ENCODE measurements at places on chromosomes 6 and 20.

DNA sequence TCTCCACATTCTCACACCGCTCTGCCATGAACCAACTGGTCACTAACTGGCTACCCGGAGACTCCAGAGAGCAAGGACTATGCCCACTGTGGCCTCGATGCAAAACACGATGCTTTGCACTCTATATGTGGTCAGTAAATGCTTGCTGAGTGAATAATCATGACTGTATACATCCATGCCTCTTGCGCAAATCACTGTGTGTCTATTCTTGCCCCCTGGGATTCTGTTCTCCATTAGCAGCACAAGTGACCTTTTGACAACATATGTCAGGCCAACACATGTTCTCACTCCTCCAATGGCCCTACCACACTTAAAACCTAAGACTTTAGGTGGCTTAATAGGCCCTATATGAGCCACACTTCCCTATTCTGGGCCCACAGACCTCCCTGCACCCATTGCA, 16.9 kb downstream of the KIF16B start:
- DNase-seq, result no peak

DNA sequence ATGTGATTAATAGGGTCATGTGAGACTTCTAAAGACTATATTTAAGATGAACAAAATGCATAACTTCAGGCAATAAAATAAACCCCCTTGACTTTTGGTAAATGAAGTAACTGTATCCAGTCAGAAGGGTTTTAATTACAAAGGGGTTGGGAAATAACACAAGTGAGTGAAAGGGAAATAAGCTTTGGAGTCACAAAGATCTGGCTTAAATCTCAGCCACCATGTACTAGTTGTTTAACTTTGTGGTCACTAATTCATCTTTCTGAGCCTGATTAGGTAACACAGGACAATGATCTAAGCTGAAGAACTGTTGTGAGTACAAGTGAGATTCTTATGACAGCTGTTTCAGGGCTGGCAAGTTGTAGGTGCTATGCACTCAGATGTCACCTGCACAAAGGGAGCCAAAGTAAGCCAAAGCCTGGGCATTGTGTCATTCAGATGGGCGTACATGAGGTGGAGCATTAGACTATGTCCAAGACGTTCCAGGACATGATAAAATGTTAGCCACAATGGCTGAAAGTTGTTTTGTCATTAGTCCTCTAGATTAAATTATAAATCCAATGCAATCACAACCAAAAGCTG, 13.8 kb downstream of the TOMM34 start:
- DNase-seq, result no peak

DNA sequence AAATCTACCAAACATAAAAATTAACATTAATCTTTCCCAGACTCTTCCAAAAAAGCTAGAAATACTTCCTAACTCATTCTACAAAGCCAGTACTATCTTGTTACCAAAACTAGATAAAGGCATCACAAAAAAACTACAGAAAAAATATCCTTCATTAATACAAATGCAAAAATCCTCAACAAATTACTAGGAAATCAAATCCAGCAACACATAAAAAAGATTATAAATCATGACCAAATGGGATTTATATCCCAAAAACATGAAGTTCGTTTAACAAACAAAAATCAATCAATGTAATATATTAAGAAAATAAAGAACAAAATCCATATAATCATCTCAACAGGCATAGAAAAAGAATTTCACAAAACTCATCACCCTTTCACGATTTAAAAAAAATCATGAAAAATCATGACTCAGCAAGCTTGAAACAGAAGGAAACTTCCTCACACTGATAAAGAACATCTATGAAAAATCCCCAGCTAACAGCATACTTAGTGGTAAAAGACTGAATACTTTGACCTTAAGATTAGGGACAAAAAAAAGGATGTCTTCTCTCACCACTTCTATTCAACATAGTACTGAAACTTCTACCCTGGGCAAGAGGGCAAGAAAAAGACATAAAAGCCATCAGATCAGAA, 43.2 kb downstream of the RANBP9 start:
- DNase-seq, result no peak

DNA sequence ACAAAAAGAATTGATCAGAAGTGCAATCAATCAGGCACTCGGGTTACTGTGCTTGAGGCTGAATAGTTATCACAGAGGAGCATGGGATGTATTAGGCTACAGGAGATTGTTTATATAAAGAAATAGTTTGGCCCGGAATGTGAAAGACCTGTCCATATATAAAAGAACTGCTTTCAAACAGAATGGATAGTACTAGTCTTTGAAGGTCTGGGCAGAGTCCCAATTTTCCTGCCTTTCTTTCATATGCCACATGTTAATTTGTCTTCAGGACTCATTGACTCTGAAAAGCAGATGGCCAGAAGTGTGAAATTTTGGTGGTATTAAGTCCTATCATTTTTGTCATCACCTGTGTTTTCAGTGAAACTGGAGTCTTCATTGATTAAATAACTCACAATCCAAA, 314.5 kb downstream of the EYA4 start:
- no peak for DNase-seq

DNA sequence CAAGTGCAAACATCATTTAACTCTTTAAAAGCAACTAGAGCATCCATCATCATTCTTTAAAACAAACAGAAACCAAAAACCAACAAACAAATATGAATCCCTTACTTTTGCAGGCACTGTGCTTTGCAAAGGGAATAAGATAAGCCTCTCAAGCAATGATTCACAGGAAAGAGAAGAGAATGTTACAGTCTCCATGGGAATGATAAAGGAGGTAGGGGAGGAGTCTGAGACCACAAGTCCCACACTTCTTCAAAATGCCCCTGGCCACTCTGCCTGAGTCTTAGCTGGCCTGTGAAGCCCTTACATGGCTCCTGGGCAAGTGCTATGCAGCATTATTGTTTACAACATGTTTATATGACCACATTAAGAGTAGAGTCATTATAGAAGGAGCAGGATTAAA, 257.7 kb upstream of the MARCKS start:
- DNase-seq, result no peak

- no peak for DNase-seq
Observed at GRCh38 chr6:31851485-31851832, 11.2 kb downstream of the NEU1 start.

GRCh38 chr20:60244373-60245146, 286.3 kb downstream of the CDH26 start:
- DNase-seq, result no peak

- no peak for DNase-seq
Observed at GRCh38 chr20:271069-271468, 13.5 kb downstream of the DEFB132 start.

- no peak for DNase-seq
Observed at GRCh38 chr6:156189714-156190113, 587.5 kb upstream of the ARID1B start.

DNA sequence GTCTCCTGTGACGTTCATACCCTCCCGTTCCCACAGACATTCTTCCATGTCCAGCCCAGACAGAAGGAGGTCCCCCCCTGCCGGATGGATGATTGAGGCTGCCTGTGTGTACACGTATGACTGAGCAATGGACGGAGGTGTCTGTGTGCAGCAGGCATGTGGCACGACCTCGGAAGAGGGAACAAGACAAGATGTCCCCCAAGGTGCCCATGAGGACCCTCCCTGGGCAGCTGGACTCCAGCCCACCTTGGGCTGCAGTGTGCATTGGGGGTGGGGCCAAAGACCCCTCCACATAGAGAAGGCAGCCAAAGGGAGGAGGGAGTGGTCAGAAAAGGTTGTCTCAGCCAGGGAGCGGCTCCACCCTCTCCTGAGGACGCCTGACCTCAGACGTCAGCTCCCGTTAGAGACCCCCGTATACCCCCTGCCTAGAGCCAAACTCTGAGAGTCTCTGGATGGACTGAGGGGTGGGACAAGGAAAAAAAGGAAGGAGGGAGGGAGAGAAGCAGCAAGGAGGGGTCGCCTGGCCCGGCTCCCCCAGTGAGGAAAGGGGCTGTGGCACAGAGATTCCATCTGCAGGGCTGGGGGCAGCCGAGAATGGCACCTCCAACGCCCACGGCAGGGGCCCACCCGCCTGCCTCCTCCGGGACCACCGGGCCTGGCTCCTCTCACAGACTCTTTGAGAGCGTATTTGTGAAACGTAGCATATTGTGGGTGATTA, 92.9 kb upstream of the BHLHE23 start:
- no peak for DNase-seq

Measured in activated T-helper 1 cell treated with Interleukin-2 at 50 U/mL for 16 hours (primary cell).